ENCODE measurements at places on chromosomes 3 and 15.

DNA sequence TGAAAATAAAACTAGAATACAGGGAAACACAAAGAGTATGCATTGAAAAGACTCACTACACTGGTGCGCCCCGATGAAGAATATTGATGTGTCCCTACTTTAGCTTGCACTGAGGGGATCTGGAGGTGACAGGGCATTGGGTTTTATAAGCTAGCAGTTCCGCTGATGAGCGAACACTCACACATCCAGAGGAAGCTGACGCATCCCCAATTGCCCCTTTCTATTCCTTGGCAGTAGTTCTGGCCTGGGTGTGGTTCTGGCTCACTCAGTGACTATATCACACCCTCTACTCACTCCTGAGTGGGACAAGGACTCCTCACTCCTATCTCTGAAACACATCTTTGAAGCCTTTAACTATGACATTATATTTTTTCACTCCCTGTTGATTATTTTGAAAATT is 71.0 kb downstream of the B3GNT5 start:
- DNase-seq: no peak

DNA sequence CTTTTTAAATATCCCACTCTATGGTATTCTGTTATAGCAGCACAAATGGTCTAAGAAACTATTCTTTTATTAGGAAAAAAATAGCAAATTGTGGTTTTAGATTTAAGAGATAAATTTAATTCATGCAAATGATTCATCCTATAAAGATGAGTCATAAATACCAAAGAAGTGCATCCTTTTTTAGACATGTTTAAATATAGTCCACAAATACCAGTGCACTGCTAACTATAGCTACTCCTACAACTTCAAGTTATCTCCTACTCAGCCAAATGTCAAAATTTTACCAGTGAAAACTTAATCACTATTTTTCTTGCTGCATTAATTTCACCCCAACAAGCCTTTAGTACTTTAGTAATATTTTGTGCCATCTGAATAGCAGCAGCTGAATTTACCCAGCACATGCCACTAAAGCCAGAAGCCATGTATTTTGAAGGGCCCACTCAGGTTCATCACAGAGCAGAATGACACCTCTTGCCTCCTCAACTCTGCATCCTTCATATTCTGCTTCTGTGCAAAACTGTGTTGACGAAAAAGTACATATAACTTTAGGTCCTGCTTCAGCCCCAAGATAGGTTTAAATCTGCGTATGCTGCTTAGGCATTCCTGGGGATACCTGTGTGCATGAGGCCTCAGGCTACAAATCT is 24.9 kb downstream of the CX3CR1 start:
- DNase-seq: no peak

DNA sequence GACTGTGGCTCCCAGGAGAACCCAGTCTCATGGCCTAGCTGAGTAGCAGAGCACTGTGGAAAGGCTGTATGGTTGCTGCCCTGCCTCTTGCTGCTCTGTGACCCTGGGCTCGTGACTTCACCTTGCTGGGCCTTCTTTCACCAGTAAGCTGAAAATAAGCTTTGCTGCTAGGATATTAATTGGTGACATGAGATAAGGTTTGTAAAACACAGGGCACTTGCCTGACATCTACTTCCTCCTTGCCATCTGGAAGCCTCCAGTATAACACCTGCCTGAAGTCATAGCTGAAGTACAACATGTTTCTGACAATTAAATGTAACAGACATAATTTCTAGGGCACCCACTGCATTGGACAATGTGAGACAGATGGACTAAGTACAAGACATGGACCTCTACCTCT is 53.6 kb downstream of the CLEC3B start:
- DNase-seq: no peak

DNA sequence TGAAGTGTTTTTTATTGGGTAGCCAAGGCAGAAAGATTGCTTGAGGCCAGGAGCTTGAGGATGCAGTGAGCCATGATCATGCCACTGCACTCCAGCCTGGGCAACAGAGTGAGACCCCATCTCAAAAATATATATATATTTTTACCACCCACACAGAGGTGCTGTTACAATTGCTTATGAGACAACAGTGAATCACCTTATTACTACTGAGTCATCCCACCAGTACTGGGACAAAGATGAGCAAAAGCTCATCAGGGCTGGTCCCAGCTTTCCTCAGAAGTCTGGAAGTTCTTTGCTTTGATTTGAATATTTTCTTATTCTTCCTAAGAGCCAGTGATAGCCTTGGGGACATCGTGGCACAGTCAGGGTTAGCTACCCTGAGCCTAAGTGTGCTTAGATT is 207.7 kb downstream of the SOX2 start:
- DNase-seq: no peak

DNA sequence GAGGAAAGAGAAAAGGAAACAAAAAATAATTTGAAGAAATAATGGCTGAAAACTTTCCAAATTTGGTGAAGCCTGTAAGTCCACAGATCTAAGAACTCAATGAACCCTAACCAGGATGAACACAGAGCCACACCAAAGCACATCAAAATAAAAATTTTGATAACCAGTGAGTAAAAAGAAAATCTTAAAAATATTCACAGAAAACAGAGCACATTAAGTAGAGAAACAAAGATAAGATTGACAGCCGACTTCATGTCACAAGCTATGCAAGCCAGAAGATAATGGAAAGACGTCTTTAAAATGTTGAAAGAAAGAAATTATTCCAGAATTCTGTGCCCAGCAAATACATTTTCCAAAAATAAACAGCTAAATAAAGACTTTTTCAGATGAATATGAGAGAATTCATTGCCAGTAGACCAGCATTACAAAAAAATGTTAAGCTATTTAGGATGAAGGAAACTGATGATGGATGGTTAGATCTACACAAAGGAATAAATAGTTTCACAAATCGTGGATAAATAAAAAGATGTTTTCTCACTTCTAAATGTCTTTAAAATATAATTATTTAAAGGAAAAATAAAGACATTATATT is 140.2 kb upstream of the SKOR1 start:
- peak; percentile 7 for DNase-seq

DNA sequence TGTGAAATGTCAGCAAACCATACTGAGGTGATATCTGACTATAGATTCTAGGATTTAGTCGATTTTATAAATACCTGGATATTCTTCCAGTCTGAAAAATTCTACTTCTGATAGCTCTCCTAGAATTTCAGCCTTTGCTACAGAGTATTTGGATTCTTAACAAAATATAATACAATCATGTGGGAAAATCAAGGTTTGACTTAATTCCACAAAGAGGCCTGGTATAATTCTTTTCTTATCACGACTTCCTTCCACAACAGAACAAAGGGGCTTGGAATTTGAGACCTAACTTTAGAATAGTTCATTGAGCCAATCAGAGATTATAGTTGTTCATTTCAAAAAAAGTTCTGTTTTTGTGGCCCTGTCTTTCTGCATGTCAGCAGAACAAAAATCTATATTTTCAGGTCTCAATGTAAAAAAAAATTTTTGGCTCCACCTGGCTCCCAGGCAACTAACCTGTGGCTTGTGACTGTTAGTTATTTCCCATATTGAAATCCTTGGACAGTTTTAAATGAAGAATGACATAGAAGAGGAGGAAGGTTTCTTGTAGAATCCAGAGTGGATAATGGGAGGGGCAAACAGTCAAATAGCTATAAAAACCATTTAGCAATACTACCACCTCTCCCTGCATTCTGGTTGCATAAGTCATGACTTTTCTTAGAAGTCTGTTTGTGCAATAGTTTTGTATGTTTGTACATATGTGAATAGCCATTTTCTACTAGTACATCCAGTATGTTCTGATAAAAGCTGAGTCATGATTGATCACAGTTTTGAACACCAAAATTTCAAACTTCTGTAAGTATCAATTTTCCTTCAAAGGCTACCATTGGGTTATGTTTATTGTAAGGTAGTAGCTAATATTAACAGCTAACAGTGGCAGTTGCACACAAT is 4.0 kb downstream of the TM4SF1 start:
- no peak for DNase-seq

DNA sequence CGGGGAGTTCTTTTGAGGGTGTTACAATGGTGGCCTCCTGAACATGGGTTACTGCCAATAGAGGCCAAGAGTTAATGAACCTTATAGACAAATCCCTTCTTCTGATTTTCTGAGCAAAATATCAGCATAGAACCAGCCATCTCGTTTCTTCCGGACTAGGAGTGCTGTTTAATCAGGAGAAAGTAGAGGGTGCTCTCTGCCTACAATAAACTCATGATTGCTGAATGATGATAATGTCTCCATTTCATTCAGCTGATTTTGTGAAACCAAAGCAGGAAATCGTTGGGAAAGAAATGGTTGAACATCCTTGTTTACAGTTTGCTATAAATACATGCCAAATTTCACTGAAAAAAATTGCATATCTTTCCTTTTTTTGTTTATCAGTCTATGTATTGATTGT is 142.8 kb upstream of the PLSCR5 start:
- no peak for DNase-seq

DNA sequence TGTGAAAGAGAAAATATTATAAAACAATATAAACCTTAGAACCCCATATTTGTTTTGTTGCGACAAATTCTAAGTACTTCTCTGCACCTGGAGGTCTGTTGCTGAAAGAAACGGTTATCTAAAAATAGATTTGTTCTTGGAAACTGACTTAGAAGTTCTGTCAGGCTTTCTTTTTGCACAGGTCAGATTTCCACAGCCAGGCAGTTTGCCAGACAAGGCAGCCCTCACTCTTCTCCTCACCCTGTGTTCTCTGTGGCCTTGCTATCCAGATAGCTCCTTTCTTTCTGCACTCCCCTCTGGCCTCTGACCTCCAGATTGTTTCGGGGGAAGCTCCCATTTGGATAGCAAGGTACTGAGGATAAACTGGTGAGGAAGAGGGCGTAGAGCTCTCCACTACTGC is 413.3 kb upstream of the ONECUT1 start:
- DNase-seq: no peak

DNA sequence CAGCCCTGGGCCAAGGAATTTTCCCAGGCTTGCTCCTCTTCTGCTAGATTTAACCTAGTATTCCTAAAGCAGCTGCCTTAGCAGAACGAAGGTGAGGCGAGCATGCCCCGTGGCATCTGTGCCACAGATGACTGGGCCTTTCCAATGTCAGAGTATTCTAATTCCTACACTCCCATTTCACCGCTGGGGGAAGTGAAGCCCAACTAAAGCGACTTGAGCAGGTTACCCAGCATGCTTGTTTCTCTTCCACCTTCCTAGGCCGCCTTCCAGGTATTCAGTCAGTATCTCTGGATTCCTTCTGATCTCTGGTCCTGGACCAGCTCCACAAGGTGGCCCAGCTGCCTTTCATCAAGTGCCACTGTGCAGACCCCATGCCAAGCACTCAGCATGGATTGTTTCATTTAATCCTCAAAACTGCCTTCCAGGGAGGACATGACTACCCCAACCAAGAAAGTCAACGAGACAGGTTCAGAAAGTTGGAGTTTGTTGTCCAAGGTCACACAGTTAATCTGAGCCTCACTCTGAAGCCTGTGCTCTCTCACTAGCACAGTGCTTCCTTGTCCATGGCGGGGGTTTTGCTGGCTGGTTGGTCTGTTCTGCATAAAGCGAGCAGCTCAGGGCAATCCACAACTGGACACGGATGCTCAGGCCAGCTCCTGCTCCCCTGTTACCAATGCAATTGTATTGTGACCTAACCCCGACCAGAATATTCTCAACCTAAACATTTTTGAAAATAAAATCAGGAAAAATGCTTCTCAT is 15.1 kb downstream of the MYO5C start:
- no peak for DNase-seq

- no peak for DNase-seq
Measured at GRCh38 chr3:71831599-71831998, 46.7 kb upstream of the PROK2 start.

GRCh38 chr3:179410331-179410730 is 40.9 kb downstream of the GNB4 start:
- DNase-seq: no peak
